ENCODE measurements at places on chromosomes 7 and 10.

- DNase-seq, result no peak
Measured at GRCh38 chr7:140679186-140679585, 6.4 kb downstream of the ADCK2 start.

- DNase-seq, result no peak
Measured at GRCh38 chr10:114083040-114083439, 39.4 kb downstream of the ADRB1 start.

DNA sequence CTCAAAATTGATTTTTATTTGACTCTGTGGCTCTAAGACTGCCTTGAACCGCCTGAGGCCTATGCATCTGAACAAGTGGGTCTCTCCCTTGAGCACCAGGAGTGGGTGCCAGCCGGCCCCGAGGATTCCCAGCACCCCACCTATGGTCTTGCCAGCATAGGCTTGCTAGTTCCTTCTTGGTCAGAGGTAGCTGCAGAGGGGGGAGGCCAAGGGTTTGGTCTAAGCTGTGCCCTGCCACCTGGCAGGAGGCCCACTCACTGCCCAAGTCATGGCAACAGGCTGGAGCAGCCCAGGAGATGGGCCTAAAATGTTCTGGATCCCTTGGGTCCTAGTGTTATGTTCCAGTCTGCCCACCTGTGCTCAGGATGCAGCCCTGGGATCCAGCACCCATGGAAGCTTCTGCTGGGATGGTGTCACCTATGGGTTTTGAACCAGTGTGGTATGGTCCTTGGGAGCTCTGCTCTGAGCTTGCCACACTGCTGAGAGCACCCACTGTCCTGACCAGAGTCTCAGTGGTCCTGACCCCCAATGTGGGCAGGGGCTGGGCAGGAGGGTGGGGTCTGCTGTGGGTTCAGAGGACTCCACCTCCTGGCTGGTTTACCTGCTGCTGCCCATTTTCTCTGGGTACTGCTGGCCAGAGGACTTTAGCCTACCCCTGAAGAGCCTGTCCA is 12.6 kb downstream of the YKT6 start:
- no peak for DNase-seq

DNA sequence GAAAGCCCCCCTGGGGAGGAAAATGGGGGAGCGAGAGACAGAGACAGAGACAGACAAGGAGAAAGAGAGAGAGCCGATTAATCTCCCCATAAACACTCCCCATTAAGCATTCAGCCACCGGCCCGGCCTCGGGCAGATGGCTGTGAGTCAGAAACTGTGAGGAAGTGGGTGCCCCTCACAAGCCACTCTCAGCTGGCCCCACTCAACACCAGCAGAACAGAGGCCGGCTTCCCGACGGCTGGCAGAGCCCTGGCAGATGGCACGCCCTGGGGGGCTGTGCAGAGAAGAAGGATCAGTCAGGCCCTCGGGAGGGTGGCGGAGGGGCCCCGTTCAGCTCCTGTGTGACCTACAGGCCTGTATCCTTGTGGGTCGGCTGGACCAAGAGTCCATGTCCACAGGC is 41.2 kb downstream of the CAMK2B start:
- no peak for DNase-seq

GRCh38 chr7:105014693-105015389 is 836 bp downstream of the KMT2E start:
- peak; percentile 52 for DNase-seq

All from substantia nigra (tissue), 51 donors.